ENCODE measurements at places on chromosomes 5 and 9.
A peak's percentile ranks its signal among the peaks of the same experiment; 100 is the strongest.

GRCh38 chr5:137619191-137619870 is 116.6 kb downstream of the KLHL3 start:
- no peak for DNase-seq

GRCh38 chr5:31638748-31639418 is at the start of gene PDZD2:
Gene PDZD2 (plus strand): TSS chr5:31639131.
- peak; percentile 70 for DNase-seq

- DNase-seq: no peak
Measured at GRCh38 chr5:83767409-83767992, 46.8 kb upstream of the HAPLN1 start.

DNA sequence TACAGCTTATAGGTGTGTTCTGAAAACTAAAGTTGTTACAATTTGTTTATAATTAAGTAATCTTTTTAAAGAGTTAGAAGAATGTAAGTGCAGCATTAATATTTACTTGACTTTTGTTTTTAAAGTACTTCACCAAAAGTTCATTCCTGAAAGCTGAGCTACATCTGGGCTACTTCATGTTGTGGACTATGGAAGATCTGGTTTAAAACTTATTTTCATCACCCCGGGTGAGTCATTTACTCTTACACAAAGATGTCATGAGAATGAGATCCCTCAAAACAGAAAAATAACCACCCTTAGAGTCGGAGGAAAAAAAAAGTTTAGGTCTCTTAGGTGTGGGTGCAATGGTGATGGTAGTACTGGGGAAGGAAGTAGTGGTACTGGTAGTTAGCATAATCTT is 5.1 kb downstream of the POU5F2 start:
- no peak for DNase-seq

DNA sequence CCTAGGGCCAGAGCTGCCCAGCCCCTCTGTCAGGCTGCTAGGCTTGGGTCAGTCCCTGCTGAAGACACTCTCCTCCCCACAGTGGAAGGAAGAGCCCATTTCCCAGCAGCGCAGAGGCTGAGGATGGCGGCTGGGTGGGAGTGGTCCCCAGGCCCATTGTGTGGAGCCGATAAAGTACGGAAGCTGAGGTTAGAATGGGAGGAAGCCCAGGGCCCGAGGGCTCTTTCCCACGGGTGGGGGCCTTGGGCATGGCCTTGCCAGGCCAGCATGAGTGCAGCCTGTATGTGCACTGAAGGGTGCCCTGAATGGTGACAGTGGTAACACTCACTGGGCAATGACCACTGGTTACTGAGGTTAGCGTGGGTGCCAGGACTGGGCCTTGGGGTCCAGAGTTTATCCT is 125.9 kb downstream of the RGS3 start:
- DNase-seq: peak; percentile 19

DNA sequence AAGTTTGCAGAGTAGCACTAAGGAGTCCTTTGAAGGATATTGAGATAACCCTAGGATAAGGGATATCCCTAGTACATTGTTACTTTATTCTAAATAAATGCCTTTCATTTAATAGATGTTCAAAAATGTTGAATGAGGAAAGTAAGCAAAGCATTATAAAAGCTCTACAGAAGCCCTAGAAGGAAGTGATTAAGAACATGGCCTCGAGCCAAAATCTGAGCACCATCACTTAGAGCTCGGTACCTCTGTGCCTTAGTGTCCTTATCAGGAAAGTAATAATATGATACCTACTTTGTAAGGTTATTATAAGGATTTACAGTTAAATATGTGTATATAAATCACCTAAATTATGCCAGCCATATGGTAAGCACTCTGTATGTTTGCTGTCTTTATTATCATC is 242.6 kb downstream of the KIAA0825 start:
- DNase-seq: no peak

GRCh38 chr9:70805949-70806348 is 315.5 kb downstream of the TRPM3 start:
- DNase-seq: no peak

DNA sequence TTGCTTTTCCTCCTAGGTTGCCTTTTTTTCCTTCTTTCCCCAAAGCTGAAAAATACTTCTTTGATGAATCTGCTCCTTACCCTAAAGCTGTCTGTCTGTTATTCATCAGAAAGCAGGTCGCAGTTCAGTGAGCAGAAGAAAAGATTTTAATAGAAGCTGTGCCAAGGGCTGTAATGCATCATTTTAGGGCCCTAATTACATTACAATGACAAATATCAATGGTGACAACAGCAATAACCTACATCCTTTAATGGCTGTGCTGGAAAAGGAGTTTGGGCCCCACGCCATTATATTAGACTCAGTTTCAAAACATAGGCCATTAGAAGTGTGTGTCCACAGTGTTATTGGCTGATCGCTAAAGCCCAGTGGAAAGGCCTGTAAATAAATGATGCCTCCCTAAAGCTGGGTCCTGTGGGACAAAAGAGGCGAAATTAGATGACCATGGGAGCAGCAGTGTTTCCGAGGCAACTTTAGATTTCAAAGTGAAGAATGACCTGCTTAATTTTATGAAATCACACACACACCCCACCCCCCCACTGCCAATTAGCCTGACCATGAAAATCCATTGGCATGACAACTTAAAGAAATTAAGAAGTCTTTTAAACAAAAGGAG is 38.4 kb downstream of the TLE4 start:
- no peak for DNase-seq

- no peak for DNase-seq
Measured at GRCh38 chr5:75824323-75824722, 107.1 kb upstream of the POC5 start.

DNA sequence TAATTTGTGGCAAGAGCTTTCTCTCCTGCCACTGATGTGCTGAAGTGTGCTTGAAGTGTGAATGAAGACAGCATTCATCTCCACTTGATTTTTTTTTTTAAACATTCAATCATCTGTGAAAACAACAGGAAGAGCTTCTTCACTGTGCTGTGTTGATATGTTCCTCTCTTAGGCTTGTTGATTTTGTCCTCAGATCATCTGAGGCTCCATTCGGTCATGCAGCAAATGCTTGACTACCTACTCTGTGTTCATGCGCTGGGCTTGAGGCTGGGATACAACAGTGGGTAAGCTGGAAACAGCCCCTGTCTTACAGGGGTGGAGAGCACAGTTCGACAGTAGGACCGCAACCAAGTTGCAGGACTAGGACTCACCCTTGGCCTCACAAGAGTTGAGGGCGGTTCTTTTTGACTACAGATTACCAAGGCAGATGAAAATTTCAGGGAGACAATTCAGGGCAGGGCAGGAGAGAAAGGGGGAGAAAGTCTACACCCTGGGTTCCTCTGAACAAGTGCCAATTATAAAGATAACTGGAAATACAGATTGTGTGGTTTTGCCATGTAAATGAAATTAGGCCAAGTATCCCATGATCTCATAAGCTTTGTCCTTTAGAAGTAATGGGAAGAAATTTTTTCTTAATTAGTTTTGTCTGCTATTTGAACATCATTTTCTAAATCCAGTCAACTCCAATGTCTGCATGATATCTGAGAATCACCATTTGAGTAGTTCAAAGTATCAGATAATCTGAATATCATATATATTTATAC is 31.0 kb upstream of the F2R start:
- no peak for DNase-seq

DNA sequence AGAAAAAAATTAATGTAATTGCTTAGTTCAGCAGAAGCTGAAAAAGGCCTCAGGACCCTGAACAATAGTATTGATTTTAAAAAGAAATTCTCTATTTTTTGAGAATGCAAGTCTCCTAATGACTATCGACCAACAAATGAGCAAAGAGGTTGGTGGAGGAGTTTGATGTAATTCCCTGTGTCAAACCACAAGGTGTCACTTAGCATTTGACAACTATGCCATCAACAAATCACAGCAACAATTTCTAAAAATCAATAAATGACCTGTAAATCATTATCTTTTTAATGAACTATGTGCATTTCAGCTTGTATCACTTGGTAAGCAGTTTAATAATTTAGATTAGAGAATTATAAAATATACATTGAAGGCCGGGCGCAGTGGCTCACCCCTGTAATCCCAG is 133.7 kb downstream of the PRELID2 start:
- no peak for DNase-seq

GRCh38 chr5:145178641-145179523 is 656.3 kb downstream of the PRELID2 start:
- no peak for DNase-seq

DNA sequence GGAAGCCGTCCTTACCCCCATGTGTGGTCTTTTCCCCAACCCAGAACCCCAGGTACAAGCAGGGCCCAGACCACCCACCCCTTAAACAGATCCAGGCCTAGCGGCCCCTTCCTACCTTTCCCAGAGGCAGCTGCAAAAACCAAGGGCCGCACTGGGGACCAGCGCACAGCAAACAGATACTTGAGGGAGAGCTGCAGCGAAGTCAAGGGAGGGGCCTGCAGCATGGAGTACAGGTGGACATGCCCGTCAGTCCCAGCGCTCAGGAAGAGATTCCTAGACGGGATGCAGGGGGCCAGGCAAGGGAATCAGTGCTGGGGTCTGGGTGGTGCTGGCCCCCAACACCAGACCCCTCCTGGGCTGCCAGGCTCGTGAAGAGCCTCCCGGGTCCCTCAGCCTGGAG is 22.5 kb downstream of the DYNC2I2 start:
- no peak for DNase-seq

- peak; percentile 57 for DNase-seq
Measured at GRCh38 chr5:151234476-151235238, 10.8 kb upstream of the CCDC69 start.

DNA sequence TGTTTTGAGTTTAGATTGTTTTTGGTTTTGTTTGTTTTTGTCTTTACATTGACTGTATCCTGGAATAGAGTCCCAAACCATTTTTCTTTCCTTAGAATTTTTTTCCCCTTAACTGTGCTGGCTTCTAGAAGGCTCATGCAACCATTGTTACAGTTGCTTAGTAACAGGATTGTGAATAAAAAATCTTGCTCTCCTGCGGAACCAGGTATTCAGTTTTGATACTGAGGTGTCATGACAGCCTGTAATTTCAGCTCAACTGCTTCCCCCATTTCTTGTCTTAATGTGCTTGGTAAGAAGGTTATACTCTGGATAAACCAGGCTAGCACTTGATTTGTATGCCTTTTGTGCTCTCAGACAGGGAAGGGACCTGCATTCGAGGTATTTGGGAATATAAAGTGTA is 42.1 kb downstream of the FOCAD start:
- DNase-seq: no peak

DNA sequence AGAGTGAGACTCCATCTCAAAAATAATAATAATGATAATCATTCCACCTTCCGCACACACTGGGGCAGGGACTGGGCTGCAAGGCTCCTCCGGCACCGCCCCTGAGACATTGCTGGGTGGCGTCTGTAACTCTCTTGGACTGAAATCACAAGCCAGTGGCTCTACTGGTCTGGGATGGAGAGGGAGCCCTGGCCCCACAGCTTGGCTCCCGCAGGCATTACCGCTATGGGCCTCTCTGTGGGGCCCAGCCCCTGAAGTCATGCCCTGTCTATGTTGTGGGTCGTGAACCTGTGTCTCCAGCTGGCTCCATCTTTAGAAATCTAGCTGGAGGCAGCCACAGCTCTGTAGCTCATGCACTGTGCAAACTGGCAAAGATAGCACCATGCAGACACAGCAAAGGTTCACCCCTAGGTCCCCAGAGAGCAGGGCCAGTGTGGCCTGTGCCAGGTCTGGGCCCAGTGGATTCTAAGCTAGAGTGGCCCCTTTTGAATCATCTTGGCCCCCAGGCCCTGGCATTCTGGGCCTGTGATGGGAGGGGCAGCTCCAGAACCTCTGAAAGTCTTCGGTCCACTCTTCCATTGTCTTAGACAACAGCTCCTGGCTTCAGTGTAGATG is 36.1 kb upstream of the COL5A1 start:
- no peak for DNase-seq

DNA sequence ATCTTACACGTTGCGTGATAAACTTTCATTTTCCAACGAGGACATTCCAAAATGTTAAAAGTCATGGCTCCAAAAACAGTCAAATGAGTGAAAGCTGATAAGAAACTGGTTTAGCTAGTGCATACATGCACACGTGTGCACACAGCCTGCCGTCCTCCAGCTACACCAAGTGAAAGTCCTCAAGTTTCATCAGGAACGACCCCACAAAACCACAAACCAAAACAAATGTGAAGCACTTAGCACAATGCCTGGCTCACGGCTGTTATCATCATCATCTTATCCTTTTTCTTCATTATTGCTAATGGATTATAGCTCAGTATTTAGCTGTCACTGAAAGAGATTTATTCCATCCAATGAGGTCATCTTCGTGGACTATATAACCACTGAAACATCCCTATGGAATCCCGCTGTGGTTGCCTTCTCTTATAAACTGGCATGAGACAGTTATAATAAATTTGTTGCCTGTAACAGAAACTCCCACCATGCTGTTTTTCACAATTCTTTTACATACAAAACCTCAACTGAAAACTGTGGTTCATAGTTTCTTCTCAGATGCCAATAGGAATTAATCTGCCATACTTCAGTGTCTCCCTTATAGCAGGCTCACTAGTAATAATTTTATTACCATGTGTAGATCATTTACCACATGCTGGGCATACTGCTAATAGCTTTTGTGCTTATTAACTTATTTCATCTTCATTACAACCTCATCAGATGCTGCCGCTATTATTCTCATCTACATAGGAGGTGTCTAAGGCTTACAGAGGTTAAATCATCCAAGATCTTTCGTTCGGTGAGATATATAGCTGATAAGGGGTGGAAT is 56.1 kb downstream of the SAXO1 start:
- DNase-seq: no peak

GRCh38 chr5:178808886-178809285 is 50.9 kb upstream of the ZNF354B start:
- no peak for DNase-seq

DNA sequence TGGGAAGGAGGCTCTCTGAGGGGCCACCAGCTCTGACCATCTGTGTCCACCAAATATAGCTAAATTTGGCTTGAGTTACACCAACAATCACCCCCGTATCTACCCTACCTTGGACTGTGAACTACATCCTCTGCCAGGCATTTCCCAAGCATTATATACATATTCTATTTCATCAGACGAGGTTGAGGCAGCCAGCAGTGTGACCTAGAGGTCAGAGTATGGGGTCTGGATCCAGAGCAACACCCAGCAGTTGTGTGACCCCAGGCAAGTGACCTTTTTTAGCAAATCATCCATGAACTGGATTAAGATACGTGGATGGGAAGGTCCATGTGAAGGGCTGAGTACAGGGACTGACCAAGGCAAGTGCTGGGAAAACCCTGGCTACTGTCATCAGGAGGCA is 180.6 kb downstream of the HSPA4 start:
- DNase-seq: no peak

Measured in CD4-positive, alpha-beta T cell treated with Interleukin-1 beta for 1 hour (primary cell).